ENCODE measurements at places on chromosomes 13 and 19. TPM values are rescaled to one million over a fixed set of nuclear protein-coding genes. Genes with fewer than 3 reads are reported as not detected.

C19orf67 gene
- not detected for total RNA-seq

SAMD4B gene
- total RNA-seq, result 63.2 TPM

FCER2 gene
- not detected for total RNA-seq

KIR3DL1 gene
- not detected for total RNA-seq

MAB21L1 gene
- total RNA-seq, result 0.31 TPM

SERPINE3 gene
- total RNA-seq, result 0.63 TPM

PPP2R1A gene
- total RNA-seq, result 286 TPM

Measured in parietal lobe (tissue), 2 donors.